ENCODE measurements at places on chromosomes 6 and 20. TPM values are rescaled to one million over a fixed set of nuclear protein-coding genes. Genes with fewer than 3 reads are reported as not detected.

DNA sequence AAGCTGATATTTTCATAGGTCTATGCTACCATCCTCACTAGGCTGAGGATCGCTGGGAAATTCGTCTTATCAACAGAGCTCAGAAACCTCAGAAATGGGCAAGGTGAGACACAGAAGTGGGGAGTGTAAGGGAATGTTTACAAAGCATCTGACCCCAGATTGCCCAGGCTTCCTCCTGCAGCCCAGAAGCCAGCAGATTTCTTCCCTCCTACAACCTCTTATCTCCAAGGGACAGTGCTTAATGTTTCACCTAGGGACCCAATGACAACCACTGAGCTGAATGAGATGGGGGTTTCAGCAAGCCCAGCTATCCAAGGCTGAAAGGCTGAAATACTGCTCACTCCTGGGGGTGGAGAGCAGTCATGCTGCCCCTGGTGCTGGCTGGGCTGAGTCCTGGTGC is 52.4 kb upstream of the TBC1D7 start:
- ATAC-seq, result no peak

The ADAM33 gene
- 2.5 TPM for total RNA-seq

DNA sequence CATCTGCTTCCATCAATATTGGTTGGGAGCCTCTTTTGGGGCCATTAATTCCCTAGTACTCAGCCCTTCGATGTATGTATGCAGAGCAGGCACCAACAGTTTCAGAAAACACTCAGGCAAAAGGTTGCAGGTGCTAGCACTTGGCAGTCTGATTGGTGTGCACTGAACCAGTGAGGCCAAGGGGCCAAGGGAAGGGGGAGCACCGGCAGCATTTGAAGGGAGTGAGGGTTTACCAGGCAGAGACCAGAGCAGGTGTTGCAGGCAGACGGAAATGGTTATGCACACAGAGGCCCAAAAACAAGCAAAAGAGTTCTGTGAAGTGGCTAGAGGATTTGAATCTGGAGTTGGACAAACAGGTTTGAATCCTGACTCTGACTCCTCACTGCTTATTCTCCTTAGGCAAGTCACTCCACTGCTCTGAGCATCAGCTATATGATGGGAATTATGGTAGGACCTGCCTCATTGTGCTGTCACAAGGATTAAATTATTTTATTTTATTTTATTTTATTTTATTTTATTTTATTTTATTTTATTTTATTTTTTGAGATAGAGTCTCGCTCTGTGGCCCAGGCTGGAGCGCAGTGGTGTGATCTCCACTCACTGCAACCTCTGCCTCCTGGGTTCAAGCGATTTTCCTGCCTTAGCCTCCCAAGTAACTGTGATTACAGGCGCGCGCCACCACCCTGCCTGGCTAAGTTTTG is 58.1 kb upstream of the SHLD1 start:
- ATAC-seq, result peak; percentile 50

The TPBG gene
- 21.2 TPM for total RNA-seq

The CRYBG1 gene
- 124 TPM for total RNA-seq

- no peak for ATAC-seq
These were observed 160.4 kb upstream of the SMLR1 start for GRCh38 chr6:130666786-130667185.

- no peak for ATAC-seq
These were observed 140.9 kb downstream of the THBS2 start for GRCh38 chr6:169112483-169113320.

DNA sequence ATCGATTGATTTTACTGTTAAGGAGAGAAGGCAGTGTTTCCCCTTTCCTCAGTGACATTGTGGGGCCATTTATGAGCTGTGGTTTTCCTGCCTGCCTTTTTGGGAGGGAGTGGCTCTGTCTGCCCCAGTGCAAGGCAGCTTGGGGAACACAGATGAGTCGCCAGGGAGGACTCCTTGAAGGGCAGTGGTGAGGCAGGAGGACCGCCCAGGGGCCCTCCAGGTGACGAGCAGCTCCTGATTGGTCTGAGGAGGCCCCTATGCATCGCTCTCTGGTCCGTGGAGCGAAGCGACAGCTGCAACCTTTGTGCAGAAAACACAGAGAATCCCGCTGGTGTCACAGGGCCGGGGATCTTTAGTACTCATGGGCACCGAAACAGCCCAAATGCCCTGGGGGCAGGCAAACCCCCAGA is 100.3 kb downstream of the TMEM242 start:
- ATAC-seq, result no peak

The OPRM1 gene
- not detected for total RNA-seq

Measured in esophagus mucosa (tissue), 1 donor.